Uterus (tissue), 4 donors: ENCODE measurements at places on chromosomes 1 and 21. TPM values are rescaled to one million over a fixed set of nuclear protein-coding genes. Genes with fewer than 3 reads are reported as not detected.
A peak's percentile ranks its signal among the peaks of the same experiment; 100 is the strongest.

- DNase-seq = no peak
These were observed 2.2 kb downstream of the CELSR2 start for GRCh38 chr1:109251277-109252166.

GRCh38 chr1:102891868-102892625 lies 216.3 kb downstream of the COL11A1 start:
- no peak for DNase-seq

- DNase-seq = peak; percentile 15
These were observed 3.6 kb upstream of the CALML6 start for GRCh38 chr1:1911350-1912041.

- no peak for DNase-seq
These were observed 108.4 kb downstream of the GREM2 start for GRCh38 chr1:240503558-240503957.

DNA sequence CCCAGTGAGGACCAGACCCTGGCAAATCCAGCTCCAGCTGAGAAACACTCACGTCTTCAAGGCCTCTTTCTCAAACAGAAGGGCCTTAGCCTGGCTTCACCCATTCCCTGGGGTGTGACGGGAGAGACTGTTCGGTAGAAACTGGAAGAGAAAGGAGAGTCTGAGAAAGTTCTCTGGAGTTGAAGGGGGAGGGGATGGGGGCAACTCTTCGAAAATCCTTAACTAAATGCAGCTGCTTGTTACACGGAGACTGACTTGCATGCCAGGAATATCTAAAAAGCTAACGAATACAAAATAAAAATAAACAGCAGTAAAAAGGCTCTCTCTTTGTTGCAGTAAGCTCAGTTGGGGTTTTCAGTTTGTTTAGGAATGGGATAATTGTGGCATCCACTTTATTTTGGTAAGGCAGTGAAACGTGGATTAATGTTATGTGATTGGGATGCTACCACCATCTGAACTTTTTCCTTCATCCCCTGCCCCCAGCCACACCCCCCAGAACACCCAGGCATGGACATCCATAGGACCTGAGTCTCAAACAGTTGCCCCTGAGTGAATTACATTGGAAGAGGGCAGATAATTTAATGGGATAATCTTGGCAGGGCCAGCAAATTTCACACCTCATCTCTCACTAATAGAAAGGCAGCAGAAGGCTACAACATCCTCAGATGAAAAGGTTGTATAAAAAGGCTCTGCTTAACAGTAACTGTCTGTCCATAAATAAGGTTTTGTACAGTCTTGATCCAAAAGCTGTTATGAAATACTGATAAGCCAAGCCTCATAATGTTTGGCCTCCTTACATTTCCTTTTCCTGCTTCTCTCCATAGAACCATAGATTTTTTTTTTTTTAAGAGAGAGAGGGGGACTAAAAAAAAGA lies 5.8 kb downstream of the ROR1 start:
- no peak for DNase-seq

DNA sequence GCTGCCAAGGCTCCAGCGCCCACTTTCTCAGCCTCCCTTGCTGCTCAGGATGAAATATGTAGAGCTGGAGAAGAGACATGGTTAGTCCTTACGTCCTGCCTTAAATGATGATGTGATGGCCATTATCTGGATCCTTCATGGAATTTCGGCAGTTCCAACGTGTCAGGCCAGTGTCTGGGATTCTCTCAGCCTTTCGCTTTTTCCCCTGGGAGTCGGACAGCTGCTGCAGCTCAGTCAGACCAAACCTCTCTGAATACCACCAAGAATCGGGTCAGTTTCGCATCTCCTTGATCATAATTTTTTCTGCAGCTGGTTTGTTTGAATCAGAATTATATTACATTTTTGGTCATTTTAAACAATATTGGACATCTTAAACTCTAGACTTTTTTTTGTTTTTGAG lies 22.3 kb upstream of the KLHDC8A start:
- no peak for DNase-seq

GRCh38 chr1:88985692-88986091 lies 6.7 kb downstream of the KYAT3 start:
- DNase-seq = no peak

GRCh38 chr21:42301371-42302075 lies 13.7 kb downstream of the TFF3 start:
- DNase-seq = peak; percentile 33

- DNase-seq = no peak
These were observed 89.2 kb downstream of the ACTL8 start for GRCh38 chr1:17844185-17844826.

GRCh38 chr21:46369520-46370235 lies 45.7 kb downstream of the PCNT start:
- no peak for DNase-seq

- DNase-seq = no peak
These were observed 560.6 kb upstream of the BEND5 start for GRCh38 chr1:49337251-49337650.

DNA sequence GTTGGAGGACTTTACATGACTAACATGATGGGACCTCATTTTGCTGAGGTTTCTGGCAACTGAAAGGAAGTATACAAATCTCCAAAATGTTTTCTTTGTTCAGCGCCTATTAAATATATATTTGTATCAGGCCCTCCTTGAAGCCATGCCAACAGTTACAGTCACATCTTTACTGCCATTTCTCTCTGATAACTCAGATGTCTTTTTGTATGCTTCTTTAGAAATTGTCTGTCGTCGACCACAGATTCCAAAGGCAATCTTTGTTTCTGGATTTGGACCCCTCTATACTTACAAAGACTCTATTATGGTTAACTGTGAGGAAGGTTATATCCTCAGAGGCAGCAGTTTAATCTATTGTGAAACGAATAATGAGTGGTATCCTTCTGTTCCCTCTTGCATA lies 69.4 kb downstream of the C4BPA start:
- no peak for DNase-seq

GRCh38 chr1:209620487-209620884 lies 31.7 kb downstream of the LAMB3 start:
- DNase-seq = no peak

- no peak for DNase-seq
These were observed 187.7 kb upstream of the FOXD3 start for GRCh38 chr1:63134501-63135173.

DNA sequence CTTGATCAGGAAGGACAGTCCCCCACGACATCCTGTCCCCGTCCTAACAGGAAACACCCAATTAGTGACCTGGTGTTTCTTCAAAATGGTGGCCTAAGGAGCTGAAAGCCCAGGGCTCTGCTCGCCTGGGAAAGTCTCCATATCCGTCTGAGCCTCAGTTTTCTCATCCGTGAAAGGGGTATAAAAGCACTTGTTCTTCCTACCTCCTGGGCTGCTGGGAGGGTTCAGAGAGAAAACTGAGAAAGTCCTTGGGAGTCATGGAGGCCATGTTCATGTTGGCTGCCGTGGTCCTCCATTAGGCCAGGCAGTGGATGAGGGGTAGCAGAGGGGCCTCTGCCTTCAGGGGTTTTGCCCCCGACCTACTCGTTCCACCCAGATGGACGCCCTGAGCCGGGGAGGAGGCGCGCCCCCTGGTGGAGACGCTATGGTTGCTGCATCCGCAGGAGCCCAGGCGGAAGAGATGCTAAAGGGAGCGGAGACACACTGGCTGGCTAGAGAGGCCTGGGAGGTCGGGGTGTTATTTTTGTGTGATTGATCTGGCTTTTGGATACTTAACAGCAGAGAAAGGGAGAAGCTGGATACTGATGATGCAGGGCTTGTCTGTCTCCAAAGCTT lies 113.5 kb downstream of the PRDM2 start:
- DNase-seq = no peak

- no peak for DNase-seq
These were observed 579 bp upstream of the ZNF684 start for GRCh38 chr1:40530735-40531380.

GRCh38 chr21:36735201-36735515 lies 36.2 kb downstream of the SIM2 start:
- no peak for DNase-seq

GRCh38 chr1:36212782-36213181 lies 11.5 kb upstream of the THRAP3 start:
- no peak for DNase-seq

- DNase-seq = no peak
These were observed 27.5 kb downstream of the HUNK start for GRCh38 chr21:31900121-31900895.

GRCh38 chr1:49197081-49197480 lies 420.4 kb upstream of the BEND5 start:
- no peak for DNase-seq

DNA sequence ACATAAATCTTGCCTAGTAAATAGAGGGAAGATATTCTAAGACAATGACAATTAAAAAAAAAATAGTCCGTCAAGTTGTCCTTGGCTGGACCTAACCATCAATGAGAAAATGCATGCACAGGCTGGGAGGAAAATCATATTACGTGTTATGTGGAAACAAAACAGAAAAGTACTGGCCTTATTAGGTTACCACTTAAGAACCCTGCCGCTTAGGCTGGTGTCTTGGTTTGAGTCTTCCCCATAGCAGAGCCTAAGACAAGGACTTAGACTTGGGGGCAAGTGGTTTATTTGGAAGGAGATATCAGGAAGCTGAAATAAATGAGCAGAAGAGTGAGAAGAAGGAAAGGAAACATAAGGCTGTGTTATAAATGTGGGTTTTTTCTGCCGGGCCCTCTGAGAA lies 186.4 kb downstream of the MRPL39 start:
- no peak for DNase-seq

DNA sequence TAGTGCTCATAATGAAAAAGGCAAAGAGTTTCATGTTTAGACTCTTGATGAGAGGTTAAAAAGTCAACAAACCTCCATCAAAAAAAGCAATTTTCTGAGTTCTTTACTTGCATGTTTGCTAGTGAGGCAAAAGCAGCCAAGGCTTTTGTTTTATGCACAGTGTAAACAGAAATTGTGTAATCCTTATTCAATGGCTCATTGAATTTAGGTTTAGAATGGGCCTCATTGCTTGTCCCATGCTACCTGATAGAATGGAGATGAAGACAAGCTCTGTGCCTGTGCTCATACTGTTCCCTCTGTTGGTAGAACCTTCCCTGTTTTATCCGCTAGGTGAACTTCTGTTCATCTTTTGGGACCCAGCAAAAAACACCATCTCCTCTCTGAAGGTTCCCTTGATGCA lies 10.0 kb upstream of the LRRC8D start:
- DNase-seq = no peak

DNA sequence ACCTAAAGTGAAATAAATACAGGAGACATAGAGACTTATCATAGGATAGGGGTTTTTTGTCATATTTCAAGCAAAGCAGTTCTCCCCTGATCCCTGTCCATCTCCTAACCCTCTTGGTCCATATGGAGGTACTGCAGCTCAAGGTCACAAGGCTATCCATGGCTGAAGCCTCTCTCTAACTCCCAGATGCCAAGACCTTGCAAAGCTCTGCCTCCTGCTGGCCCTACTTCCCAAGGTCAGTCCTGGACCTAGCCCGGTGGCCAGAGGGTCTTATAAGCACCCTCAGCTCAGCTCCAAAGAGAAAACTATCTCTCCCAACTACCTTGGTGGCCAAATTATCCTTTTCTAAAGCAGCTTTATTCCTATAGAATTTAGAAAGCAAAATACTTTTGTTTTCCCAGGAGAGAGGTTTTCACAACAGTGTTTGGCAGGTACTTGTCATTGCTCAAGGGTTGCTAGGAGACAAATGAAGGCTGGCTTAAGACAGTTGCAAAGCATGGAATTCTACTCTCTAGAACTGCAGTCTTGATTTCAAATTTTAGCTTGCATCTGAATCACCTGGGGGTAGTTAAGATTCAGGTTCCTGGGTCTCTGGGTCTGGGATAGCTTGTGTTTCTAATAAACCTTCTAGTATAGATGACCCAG lies 121.5 kb downstream of the XCL2 start:
- DNase-seq = no peak

GRCh38 chr1:219446288-219446687 lies 166.6 kb downstream of the ZC3H11B start:
- no peak for DNase-seq

DNA sequence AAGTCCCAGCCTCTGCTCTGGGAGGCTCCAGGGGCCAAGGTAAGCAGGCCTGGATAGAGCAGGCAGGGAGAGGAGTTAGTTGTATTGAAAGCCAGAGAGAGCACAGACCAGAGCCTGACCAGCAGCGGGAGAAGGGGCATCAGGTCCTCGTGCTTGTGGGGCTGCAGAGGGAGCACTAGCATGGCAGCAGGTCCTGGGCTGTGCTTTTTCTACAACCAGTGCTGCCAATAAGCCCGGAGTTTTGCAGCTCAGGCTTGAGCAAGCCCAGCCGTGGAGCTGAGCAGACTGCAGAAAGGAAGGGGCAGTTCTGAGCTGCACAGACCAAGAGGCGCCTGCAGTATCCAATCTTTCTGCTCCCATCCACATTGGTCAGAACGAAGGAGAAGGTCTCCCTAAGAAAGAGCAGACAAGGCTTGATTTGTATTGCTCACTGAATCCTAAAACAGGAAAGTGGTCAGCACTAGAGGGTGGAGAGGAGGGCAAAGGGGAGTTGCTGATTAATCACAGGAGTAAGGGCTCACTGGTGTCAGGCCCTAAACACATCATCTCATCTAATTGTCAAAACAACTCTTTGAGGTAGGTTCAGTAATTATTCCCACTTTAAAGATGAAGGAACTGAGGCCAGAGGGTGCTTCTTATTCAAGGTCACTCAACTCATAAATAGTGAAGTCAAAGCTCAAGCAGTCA lies 2.7 kb downstream of the DENND2D start:
- no peak for DNase-seq

Gene RAB42
- not detected for total RNA-seq

Gene TNFRSF4
- total RNA-seq = 1.3 TPM

Gene CD1B
- not detected for total RNA-seq

Gene TADA1
- 6.8 TPM for total RNA-seq

Gene TGFB2
- 4.9 TPM for total RNA-seq

Gene SLC27A3
- total RNA-seq = 49.5 TPM

Gene OR10J1
- total RNA-seq = not detected

Gene PALMD
- total RNA-seq = 40.8 TPM

Gene SNX7
- total RNA-seq = 20.9 TPM

Gene NR1I3
- total RNA-seq = not detected

Gene S100A16
- total RNA-seq = 57.4 TPM

Gene CHI3L2
- 0.69 TPM for total RNA-seq

Gene ILDR2
- total RNA-seq = 2.8 TPM

Gene DEGS1
- total RNA-seq = 35.9 TPM

Gene SPATA21
- total RNA-seq = not detected

Gene UBXN10
- total RNA-seq = 3.1 TPM

Gene LCE3B
- not detected for total RNA-seq

Gene MRPS21
- 35.4 TPM for total RNA-seq

Gene SELE
- total RNA-seq = 5.6 TPM

Gene B4GALT2
- total RNA-seq = 28.8 TPM

Gene KRTCAP2
- total RNA-seq = 62.0 TPM

Gene ENO1
- total RNA-seq = 123 TPM

Gene CFAP45
- 3.6 TPM for total RNA-seq

Gene SPRR4
- total RNA-seq = not detected

Gene NIT1
- total RNA-seq = 36.9 TPM
